Activated CD4-positive, CD25-positive, alpha-beta regulatory T cell (primary cell): ENCODE measurements at places on chromosomes 6 and 20.

DNA sequence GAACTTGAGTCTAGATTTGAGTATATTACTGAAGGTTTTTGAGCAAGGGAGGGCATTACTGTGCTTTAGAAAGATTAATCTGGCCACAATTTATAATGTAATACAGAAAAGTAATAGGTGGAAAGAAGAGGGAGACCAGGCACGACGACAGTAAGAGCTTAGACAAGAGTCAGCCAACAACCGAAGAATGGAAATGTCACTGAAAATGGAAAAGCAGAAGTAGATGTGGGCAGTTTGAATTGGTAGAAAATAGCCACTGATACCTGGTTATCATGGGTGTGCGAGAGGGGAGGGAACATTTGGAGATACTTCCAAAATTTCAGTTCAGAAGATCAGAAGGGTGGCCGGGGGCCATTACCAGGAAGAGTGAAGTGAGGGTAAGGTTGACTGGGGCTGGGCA is 339.1 kb downstream of the UTRN start:
- DNase-seq: no peak

GRCh38 chr20:57878786-57879424 is 169.1 kb upstream of the PMEPA1 start:
- DNase-seq: no peak

DNA sequence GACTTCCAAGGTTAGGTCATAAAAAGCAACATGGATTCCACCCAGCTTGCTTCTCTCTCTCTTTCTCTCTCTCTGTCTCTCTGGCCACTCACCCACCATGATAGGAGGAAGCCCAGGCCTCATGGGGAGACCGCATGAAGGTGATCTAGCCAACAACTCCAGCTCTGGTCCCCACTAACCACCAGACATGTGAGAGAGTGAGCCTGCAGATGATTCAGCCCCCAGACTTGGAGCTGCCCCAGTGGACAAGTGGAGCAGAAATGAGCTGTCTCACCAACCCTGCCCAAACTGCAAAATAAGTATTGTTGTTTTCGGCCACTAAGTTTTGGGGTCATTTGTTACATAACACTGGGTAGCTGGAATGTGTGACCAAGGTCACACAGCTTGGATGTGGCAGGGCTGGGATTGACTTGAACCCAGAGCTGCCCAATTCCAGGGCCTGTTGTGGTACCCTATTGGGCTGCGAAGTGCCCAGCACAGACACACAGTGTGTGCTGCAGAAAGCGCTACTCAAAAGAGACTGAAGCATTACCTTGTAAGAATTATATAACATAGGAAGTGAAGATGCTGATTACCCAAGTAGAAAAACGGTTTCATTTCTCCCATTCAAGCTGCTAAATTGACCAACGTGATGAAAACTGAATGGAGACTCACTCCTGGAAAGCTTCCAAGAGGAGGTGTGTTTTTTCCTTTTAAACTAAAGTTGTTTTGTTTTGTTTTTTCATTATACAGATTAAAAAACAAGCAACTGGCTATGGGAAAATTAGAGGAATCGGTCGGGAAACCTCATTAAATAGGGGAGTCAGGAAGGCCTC is 9.1 kb upstream of the TLDC2 start:
- no peak for DNase-seq

- no peak for DNase-seq
These were observed 4.1 kb upstream of the GFOD1 start for GRCh38 chr6:13491538-13491937.
